ENCODE measurements at places on chromosomes 3 and 15.

DNA sequence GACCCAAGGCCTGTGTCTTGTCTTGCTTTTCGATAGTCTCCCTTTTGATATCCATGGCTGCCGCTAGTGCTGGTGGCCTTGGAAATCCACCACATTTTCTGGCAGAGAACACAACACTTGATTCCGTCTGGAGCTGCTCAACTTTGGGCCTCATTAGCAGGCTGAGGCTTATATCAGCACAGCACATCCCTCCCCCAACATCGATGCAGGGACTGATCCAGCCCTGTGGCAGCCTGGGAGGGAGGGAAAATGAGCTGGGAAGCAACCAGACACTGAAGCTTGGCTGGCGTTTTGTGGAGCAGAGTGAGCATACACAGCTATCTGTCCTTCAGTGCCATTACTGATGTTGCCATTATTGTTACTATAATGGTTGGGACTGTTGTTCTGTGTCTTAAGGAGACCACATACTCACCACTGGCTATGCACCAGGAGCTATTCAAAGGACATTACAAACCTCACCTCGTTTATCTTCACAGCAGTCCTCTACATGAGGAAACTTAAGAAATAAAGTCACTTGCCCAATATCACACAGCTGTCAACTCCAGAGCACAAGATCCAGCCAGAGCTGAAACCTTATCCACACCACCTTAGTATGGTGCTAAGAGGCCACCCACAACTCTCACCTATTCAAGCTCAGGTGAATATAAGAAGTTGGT is 102.9 kb downstream of the SUCLG2 start:
- H3K36me3 ChIP-seq, result no peaks in the 10 kb centered on the region
- H3K27ac ChIP-seq, result no peak overlapping the region
- H3K27me3 ChIP-seq, result no peaks in the 10 kb centered on the region
- no peak for DNase-seq

GRCh38 chr3:124296406-124296805 is 304.5 kb upstream of the ROPN1 start:
- H3K4me1 ChIP-seq, result no peaks in the 10 kb centered on the region
- DNase-seq, result no peak
- H3K27me3 ChIP-seq, result no peaks in the 10 kb centered on the region
- no peak overlapping the region for H3K4me3 ChIP-seq

DNA sequence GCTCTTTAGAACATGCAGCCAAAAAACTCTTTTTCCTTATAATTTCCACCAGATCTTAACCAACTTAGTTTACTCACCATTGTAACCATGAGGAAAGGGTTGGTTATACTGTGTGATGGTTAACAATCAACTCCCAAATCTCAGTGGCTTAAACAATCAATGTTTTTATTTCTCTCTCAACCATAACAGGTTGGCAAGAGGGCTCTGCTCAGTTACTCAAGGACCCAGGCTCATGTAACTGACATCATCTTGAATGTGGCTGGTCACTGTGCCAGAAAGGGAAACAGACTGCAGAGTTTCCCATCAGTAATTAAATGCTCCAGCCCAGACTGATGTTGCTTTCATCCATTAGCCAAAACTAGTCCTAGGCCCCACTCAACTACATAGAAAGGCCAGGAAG is 69.0 kb downstream of the ANKRD28 start:
- H3K4me1 ChIP-seq, result no peaks in the 10 kb centered on the region
- no peaks in the 10 kb centered on the region for H3K27me3 ChIP-seq
- H3K27ac ChIP-seq, result no peak overlapping the region
- H3K4me3 ChIP-seq, result no peak overlapping the region

DNA sequence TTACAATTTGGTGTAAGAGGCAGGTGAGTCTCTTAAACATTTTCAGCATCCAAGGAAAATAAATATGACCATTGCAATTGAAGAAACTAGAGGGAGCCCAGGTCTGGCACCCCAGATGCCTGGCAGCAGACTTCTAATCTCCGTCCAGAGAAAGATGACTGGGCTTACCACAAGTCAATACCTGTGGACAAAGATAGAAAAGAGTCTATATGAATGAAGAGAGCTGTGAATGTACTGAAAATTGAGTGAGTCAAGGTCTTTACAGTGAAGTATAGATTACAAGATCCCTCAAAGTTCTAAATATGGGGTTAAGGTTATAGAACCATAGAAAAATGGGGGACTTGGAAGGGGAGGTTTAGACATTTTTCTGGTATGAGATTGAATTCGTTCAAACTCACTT is 827.4 kb upstream of the NR2F2 start:
- no peak for DNase-seq
- no peaks in the 10 kb centered on the region for H3K27me3 ChIP-seq
- H3K4me1 ChIP-seq, result no peaks in the 10 kb centered on the region
- no peak overlapping the region for H3K27ac ChIP-seq
- H3K4me3 ChIP-seq, result no peak overlapping the region

DNA sequence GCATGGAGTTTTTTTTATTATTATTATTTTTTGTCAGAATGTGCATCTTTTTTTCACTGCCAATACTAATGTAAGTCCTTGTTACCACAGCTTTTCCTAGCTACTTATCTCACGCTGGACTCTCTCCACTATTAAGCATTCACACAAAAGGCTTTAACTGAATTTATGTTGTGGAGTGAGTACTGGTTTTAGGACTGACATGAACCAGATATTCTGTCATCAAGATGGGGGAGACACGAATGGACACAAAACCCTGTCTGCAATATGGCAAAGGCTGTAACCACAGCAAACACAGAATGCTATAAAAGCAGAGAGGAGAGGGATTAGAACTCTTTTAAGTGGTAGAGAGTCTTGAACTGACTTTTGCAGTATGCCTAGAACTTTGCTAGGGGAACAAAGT is 592.2 kb upstream of the TBL1XR1 start:
- DNase-seq, result no peak
- no peak overlapping the region for H3K27ac ChIP-seq
- no peak overlapping the region for H3K4me3 ChIP-seq
- no peaks in the 10 kb centered on the region for H3K27me3 ChIP-seq

Data from CD8-positive, alpha-beta memory T cell (primary cell).